Gastrocnemius medialis (tissue), 4 donors: ENCODE measurements at places on chromosomes 2 and 18. TPM values are rescaled to one million over a fixed set of nuclear protein-coding genes. Genes with fewer than 3 reads are reported as not detected.

- H3K36me3 ChIP-seq, result no peaks in the 10 kb centered on the region
- no peaks in the 10 kb centered on the region for H3K27me3 ChIP-seq
Measured at GRCh38 chr18:58769321-58769720, 95.4 kb upstream of the ZNF532 start.

GRCh38 chr2:201777869-201778268 lies 2.9 kb downstream of the ALS2 start:
- no peaks in the 10 kb centered on the region for H3K27me3 ChIP-seq
- DNase-seq, result no peak
- H3K27ac ChIP-seq, result no peak overlapping the region
- H3K36me3 ChIP-seq, result no peaks in the 10 kb centered on the region
- H3K4me3 ChIP-seq, result no peak overlapping the region
- peaks cover 31% of the 10 kb centered on the region for H3K4me1 ChIP-seq

DNA sequence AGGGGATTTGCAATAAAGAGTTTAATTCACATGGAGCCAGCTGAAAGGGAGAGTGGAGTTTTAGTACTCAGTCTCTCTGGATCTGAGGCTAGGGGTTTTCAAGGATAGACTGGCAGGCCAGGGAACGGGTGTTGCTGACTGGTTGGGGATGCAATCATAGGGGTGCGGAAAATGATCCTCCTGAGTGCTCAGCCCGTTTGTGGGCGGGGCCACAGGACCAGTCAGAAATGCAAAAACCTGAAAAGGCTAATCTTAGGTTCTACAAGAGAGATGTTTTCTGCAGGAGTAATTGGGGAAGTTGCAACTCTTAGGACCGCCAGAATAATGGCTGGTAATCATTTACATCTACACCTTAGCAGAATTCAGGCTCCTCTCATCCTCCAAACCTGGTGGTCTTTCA lies 2.5 kb downstream of the NFU1 start:
- H3K27me3 ChIP-seq, result no peaks in the 10 kb centered on the region
- DNase-seq, result no peak
- H3K27ac ChIP-seq, result no peak overlapping the region

- no peaks in the 10 kb centered on the region for H3K36me3 ChIP-seq
- H3K4me3 ChIP-seq, result no peak overlapping the region
- no peaks in the 10 kb centered on the region for H3K27me3 ChIP-seq
- DNase-seq, result no peak
- no peak overlapping the region for H3K27ac ChIP-seq
Measured at GRCh38 chr2:196104066-196104465, 35.4 kb upstream of the DNAH7 start.

Gene CCDC102B
- 3.3 TPM for total RNA-seq

DNA sequence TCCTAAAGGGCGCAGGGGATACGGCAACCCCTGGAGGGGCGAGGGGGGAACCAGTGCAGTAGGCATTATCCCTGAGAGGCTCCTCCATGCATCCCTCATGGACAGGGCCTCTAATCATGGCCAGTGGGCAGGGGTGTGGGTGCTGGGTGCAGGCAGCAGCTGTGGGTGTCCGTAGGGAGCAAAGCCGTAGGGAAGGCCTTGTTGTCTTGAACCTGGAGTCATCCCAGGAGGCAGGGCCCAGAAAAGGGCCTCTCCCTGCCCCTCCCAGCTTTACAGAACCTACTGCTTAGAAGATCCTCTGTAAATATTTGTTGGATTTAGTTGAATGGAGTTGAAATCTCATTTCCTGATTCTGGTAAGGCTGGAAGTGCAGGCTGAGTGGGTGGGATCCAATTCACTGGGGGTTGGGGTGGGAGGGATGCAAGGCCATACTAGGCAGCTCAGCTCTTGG lies 207.0 kb upstream of the HAAO start:
- H3K27ac ChIP-seq, result no peak overlapping the region
- H3K27me3 ChIP-seq, result no peaks in the 10 kb centered on the region
- no peaks in the 10 kb centered on the region for H3K36me3 ChIP-seq
- H3K4me1 ChIP-seq, result no peaks in the 10 kb centered on the region

DNA sequence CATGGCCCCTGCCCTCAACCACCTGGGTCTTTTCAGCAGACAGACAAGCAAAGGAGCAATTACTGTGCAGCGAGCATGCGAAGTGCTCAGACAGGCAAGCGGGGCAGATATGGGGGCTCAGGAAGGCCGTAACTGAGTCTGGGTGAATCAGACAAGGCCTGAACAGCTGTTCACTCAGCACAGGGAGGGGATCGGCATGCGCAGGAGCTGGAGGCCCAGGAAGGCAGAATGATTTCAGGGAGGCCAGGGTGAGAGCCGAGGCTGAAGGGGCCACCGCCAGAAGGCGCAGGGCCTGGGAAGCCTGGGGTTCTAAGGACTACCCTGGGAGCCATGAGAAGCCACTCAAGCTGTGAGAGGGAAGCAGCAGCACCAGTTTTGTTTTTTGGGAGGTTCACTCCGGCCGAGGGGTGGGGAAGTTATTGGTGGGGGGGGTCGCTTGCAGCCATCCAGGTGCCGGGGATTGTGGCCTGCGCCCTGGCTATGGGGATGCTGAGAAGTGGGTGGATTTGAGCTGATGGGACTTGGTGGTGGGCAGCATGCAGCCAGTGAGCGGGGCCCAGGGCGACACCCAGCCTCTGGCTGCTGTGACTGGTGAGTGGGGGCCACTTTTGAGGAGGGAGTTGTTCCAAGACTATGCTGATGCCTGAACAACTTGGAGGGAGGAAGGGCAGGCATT lies 132.2 kb downstream of the TSN start:
- no peaks in the 10 kb centered on the region for H3K27me3 ChIP-seq
- H3K4me1 ChIP-seq, result no peaks in the 10 kb centered on the region
- no peak for DNase-seq
- no peaks in the 10 kb centered on the region for H3K36me3 ChIP-seq
- no peak overlapping the region for H3K4me3 ChIP-seq

Gene RESP18
- not detected for total RNA-seq
